CD4-positive, alpha-beta T cell treated with Interleukin-1 beta for 1 hour (primary cell): ENCODE measurements at places on chromosomes 6 and 20.

- peak; percentile 3 for DNase-seq
Observed at GRCh38 chr6:20056350-20056992, 155.8 kb downstream of the MBOAT1 start.

GRCh38 chr20:2798814-2799213 is 1.6 kb downstream of the CPXM1 start:
- DNase-seq, result no peak

- DNase-seq, result no peak
Observed at GRCh38 chr6:87699576-87699975, 2.5 kb downstream of the AKIRIN2 start.

DNA sequence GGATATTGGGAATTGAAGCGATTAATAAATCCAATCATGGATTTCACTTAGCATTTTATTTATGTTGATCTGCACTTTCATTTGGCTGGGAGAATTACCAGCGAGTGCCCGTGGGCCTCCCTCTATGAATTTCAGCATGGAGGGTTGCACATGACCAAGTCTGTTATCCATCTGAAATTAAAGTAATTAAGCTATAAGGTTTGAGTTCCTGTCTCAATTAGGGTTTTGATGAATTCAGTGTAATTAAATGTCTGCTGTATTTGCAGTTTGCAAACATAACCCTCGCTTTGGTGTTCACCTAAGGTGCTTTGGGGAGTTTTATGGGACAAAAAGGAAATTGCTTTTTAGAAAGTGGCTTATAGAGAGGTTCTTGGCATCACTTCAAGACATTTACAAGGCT is 169.8 kb upstream of the RIN2 start:
- no peak for DNase-seq

- DNase-seq, result no peak
Observed at GRCh38 chr6:81977486-81977885, 225.0 kb upstream of the TENT5A start.

DNA sequence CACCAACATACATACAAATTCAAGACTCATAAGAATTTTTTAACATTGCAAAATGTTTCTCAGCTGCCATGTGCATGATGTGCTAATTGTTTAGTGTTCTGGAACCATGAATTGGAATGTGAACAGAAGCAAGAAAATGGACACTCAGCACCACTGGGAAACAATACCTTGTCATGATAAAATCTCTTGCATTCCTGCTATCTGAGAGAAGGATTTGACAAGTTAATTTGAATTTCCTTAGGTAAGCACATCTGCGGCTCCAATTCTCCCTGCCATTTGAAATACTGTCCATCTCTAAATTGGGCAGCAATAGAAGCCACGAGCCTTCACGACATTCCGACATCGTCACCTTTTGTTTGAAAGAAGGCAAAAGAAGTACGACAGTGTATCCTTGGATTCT is 1104.6 kb upstream of the MAP3K7 start:
- DNase-seq, result no peak

DNA sequence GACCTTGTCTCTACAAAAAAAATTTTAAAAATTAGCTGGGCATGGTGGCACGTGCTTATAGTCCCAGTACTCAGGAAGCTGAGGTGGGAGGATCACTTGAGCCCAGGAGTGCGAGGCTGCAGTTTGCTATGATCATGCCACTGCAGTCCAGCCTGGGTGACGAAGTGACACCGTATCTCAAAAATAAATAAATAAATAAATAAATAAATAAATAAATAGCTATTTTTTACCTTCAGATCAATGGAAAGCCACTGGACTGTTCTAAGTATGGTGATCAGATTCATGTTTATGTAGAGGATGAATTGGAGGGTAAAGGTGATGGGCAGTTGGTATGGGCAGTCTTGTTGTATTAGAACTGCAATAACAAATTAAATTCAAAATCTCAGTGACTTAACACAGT is 24.0 kb downstream of the DSTN start:
- no peak for DNase-seq

- no peak for DNase-seq
Observed at GRCh38 chr6:161198783-161199460, 74.9 kb downstream of the AGPAT4 start.

- DNase-seq, result no peak
Observed at GRCh38 chr6:135281227-135281626, 100.1 kb downstream of the MYB start.

GRCh38 chr20:32984196-32984595 is 20.0 kb downstream of the SUN5 start:
- DNase-seq, result no peak

GRCh38 chr20:23143986-23144690 is 58.0 kb upstream of the CD93 start:
- no peak for DNase-seq

DNA sequence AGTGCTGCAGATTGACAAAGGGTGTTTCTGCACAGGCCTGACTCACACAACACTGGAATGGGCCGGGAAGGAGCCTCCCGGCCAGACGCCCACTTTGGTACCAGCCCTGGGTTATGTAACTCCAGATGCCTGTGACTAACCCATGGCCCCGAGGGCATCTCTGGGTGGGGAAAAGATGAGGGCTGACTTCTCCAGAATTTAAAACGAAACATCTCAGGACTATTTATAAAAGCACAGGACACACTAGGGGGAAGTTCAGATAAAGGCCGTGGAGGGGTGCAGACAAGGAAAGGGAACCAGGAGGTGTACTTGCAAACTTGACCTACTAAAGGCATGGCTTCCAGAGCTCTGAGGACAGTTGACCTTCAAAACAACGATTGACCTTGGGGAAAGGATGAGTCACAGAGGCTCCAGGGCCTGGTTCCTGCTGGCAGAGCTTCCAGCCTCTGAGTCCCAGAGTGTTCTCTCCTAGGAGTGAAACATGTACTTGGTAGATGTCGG is 196.9 kb downstream of the NFATC2 start:
- no peak for DNase-seq

DNA sequence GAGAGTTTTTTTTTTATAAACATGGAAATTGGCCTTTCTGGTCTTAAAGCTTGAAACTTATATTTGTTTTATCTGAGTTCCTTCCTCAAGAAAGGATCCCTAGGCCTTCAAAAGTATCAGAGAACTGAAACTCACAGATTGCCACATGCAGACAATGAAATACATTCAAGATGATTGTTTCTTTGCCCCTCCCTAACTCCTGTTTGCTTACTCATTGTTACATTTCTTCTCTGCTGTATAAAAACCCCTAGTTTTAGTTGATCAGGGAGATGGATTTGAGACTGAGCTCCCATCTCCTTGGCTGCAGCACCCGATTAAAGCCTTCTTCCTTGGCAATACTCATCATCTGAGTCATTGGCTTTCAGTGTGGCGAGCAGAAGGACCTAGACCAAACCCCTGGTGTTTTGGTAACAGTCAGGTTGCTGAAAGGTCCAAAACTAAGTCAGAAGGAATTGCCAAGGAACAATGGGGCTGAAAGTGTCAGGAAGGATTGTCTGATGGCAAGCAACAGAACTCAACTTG is 132.3 kb upstream of the SULF2 start:
- DNase-seq, result no peak

DNA sequence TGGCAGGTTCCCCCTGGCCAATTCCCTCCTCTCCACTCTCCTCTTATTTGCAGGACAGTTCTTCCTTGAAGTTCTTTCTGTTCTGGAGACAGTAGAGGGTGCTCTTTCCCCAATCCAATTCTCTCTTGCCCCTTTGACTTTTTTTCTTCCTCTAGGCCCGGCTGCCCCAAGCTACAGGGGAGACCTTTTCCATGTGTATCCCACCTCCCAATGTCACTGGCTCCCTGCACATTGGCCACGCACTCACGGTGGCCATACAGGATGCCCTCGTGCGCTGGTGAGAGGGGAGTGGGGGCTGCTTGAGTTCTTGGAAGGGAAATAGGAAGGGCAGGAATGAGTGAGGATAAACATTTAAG is 1.5 kb downstream of the VARS2 start:
- no peak for DNase-seq

DNA sequence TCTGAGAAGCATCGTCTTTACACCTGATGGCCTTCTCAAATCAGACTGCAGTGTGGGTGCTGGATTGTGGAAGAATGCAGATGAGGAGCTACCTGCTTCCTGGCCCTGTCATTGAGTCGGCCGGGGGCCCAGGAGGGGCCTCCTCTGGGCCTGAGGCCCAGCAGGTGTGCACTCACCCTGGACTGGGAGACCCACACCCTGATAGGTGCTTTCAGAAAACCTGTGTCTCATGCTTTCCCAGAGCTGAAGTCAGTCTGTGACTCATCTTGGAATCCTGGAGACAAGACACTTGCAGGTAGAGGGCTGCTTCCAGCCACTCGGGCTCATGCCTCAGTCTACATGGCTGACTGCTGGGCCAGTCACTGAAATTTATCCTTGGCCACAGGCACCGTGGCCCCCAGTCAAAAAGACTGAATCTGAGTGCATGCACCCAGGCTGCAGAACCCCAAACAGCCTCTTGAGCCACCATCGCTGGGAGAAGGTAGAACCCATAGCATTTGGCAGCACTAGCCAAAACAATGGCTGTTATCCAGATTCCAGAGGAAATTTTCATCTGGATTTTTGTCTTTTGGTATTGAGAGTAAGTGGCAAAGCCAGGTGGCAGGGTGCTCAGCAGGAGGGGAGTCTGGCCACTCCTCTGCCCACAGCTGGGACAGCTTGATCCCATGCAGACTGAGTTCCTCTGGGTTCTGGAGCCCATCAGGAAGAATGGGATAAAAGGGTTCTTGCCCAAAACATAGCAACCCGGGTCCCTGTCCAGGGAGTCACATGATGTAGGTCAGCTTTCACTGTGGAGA is 182.0 kb upstream of the CST7 start:
- DNase-seq, result no peak

- no peak for DNase-seq
Observed at GRCh38 chr20:23910210-23910609, 30.7 kb upstream of the CST5 start.

DNA sequence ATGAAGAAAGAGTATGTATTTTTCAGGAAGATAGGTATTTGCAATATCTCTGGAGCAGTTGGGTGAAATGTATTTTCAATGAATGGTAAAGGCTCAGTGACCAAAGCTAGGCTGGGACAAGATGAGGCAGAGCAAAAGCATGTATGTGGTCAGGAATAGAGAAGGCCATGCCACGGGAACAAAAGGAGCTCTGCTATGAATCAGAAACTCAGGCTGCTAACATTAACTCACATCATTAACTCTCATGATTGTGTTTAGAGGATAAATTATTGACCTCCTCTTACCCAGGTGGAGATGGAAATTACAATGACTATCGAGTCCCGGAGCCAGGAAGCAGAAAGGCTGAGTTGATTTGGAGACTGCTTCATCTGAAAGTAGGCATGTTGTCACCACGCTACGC is 220.2 kb downstream of the FUT9 start:
- no peak for DNase-seq

DNA sequence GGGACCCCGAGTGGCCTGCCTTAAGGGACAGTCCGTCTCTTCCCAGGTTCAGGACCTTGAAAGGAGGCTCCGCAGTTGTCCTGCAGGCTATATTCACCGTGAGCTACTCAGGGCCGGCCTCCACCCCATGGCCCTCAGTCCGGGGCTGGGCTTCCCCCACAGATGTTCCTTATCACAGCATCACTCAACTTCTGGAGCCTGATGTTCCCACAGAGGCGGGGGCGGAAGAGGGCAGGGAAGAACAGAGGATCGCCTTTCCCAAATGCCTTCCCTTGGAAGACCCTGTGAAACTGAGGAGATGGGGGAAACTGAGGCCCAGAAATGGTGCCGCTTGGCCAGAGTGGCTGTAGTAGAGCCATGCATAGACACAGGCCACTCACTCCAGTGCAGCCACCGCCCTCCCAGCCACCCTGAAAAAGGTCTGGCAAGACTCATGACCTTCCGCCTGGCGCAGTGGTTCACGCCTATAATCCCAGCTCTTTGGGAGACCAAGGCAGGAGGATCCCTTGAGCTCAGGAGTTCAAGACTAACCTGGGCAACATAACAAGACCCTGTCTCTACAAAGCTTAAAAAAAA is 4.3 kb upstream of the COX4I2 start:
- no peak for DNase-seq

- no peak for DNase-seq
Observed at GRCh38 chr20:62566266-62566665, 76.0 kb upstream of the SLCO4A1 start.

DNA sequence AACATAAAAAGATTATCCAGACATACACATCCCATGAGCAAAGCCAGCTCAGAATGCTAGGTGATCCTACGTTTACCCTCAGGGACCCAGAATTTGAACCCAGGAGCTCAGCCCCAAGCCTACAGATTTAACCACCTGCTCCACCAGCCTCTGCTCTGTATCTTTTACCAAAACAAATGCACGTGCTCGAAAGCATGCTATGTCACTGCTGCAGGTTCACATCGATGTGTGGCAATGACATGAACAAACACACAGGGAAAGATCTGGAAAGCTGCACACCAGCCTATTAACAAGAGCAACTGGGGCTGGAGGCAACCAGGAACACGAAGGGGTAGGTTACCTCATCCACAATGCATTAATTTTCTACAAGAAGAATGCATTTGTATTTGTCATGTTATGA is 32.1 kb downstream of the PREX1 start:
- no peak for DNase-seq

- no peak for DNase-seq
Observed at GRCh38 chr6:5303682-5304081, 42.4 kb downstream of the FARS2 start.

DNA sequence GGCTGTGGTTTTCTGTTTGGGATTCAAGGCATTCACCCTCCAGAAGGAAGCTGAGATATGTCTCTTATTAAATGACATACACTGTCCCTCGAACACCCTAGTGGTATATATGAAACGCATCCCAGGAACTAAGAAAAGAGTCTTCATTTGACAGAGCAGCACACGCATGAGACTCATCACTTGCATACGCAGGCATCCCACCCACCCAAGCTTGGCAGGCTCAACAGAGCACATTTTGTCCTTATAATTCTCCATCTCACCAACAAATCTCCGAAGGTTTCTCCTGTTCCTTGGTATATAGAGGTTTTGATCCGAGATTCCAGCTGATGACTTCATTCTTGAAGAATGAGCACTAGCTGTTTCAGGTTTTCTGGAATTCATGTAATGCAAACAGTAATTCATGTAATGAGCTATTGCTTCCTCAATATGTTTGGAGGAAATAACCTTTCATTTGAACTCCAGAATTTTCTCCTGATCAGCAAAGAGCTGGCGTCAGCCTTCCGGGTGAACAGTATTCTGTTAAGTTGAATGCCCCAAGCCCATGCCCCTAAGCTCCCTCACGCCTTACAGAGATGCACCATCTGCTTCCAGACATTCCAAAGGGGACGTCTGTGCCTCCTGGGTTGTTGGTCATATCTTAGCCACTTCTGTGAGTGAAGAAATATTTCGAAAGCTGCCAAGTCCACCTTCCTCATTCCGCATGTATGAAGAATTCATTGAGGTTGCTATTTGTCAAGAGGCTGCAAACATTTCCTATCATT is 66.0 kb upstream of the CDH4 start:
- DNase-seq, result no peak

- no peak for DNase-seq
Observed at GRCh38 chr20:53194306-53195290, 222.4 kb downstream of the TSHZ2 start.

GRCh38 chr6:33824461-33825154 is 20.8 kb upstream of the MLN start:
- DNase-seq, result no peak
